ENCODE measurements at places on chromosomes 7 and 10.
A peak's percentile ranks its signal among the peaks of the same experiment; 100 is the strongest.

DNA sequence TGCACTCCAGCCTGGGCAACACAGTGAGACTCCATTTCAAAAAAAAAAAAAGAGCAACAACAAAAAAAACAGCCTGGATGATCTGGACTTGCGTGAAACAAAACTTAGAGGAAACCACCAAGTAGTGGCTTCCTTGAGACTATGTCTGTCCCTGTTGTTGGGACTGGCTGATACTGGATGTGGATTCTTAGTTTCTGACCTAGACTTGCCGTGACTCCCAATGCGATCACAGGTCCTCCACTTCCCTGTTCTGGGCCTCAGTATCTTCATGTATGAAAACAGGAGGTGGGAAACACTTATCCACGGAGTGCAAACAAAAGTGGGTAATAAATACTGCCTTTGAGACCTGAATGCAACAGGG, 125.7 kb downstream of the PRPF18 start:
- DNase-seq: no peak

- peak; percentile 55 for DNase-seq
Observed at GRCh38 chr10:88389456-88389855, 193.7 kb downstream of the RNLS start.

DNA sequence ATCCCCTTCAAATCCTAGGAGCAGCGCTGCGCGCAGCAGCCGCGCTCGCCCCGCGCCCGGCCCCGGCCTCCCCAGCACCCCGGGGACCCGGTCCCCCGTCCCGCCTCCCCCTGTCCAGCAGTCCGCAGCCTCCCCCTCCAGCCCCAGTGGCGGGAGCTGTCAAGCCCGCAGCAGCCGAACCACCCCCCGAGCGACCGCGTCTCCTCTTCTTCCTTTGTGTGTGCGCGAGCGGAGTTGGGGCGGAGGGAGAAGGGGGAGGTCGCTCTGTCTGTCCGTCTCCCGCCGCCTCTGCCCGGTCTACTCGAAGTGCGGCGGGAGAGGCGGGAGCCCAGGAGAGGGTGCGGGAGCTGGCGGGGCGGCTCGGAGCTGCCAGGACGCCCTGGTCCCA, 375 bp upstream of the CHN2 start:
- DNase-seq: no peak

DNA sequence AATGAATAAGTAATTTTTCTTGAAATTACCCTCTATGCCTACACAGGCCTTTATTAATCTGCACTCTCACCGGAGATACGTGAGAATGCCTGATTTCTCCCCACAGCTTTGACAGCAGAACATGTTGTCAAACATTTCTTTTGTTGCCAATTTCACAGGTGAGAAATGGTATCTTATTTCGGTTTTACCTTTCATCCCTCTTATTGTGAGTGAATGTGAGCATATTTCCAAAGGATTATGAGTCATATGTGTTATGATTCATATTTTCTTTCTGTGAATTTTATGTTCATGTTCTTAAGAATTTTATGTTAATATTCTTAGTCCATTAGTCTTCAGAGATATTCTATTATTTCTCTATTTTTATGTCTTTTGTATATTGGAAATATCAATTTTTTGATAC, 965.1 kb downstream of the CCSER2 start:
- no peak for DNase-seq

DNA sequence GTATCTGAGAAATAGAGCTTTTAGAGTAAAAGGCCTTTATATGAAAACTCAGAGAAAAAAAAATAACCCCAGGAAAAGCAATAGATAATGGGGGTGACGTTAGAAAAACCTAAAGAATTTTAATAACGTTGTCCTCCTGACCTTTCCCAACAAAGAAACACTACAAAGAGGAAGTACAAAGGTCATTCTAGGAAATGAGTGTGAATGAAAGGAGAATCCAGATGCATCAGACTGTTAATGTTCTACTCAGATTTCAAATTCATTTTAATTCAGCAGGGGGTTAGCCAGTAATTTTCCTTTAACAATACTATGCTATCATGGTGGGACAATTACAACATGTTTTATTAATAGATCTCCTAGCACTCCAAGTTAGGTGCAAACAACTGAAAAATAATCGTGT, 73.8 kb upstream of the CDK1 start:
- no peak for DNase-seq

- no peak for DNase-seq
Observed at GRCh38 chr10:96468845-96469244, 44.9 kb downstream of the TLL2 start.

- DNase-seq: peak; percentile 79
Observed at GRCh38 chr7:48299580-48300169, 128.4 kb downstream of the ABCA13 start.

GRCh38 chr10:74419491-74419951, 268.5 kb downstream of the ADK start:
- DNase-seq: no peak

DNA sequence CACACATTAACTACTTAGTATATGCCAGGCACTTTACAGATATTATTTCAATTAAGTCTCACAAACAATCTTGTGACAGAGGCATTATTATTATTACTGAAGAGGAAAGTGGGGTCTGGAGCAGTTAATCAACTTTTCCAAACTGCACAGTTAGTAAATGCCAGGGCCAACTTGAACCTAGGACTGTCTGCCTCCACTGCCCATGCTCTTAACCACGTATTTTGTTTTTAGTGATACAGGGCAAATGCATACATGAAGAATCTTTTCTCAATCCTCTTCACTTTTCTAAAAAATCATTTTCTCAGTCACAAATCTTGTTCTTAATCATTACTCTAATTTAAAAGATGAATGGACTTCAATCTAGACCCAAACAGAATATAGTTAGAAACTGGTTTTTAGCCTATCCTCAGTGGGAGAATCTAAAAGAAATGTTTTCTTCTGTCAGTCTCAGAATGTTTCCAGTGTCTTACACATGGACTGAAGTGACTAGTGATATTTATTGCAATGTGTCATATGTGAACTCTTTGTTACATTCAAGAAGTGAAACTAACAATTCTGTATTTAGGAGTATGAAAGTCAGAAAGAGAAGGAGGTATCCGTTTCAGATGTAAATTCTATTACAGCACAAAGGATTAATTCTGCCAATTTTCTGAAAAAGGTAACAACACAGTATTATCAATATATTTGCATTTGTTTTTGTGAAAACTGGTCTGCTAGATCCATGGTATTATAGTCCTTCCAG, 55.5 kb upstream of the CCNJ start:
- DNase-seq: no peak

DNA sequence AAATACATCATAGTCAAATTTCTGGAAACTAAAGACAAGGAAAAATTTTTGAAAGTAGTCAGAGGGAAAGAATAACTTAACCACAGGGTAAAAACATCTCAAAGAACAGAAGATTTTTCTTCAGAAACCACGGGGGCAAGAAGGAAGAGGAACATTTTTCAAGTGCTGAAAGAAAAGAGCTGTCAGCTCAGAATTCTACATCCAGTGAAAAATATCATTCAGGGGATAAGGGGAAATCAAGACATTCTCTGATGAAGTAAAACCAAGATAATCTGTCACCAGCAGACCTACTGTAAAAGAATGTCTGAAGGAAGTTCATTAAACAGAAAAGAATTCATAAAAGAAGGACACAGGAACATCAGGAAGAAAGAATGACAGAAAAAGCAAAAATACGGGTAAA, 111.2 kb upstream of the TMEM72 start:
- no peak for DNase-seq

DNA sequence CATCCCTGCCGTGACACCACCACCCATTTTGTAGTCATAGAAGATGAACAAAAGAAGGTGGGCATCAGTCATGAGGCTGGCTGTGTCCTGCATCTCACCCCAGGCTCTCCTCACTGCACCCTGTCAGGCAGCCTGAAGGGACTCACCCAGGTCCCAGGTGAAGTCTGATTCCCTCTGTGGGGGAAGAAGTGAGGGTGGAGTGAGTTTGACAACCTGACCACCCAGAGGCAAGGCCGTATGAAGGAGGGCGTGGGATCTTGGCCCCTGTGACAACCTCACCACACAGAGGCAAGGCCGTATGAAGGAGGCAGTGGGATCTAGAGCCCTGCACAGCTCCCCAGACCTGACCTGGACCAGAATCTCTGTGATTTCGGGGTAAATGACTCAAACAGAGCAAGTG, 152.5 kb downstream of the DIP2C start:
- DNase-seq: no peak

- peak; percentile 46 for DNase-seq
Observed at GRCh38 chr7:92461027-92462003, 14.0 kb downstream of the GATAD1 start.

GRCh38 chr10:67816719-67817118, 21.3 kb downstream of the DNAJC12 start:
- no peak for DNase-seq

DNA sequence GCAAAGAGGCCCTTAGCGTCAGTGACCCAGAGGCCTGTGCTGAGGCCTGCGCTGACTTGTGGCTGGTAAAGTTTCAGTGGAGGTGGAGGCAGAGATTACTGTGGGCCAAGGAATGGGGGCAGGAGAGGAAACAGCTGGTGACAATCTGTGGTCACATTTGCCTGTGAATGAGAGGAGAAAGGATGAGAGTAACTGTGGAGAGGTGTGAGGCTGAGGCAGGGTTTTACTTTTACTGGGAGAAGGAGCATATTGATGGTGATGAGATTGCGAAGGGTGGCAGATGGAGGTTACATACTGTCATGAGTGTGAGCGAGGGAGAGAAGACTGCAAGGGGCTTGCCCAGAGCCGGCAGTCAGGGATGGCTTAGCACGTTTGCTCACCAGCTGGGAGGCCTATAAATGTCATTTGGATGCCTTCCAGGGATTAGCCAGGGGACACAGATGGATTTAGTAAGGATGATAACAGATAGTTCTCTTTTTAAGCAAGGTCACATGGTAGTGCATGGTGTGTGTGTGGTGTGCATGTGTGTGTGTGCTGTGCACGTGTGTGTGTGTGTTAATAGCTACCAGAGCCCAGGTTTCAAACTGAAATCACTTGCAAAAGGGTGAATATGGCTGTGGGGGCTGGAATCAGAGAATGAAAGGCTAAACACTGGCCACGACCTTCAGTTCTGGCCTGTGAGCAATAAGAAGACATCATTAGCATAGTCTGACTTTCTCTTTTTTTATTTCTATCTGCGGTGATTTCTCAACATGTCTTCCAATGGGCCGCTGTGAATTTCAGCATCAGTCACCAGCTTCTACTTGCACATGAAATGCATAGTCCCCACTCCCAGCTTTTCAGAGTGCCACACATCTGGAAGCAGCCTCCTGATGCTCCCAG, 291.5 kb upstream of the ZNF32 start:
- DNase-seq: no peak

DNA sequence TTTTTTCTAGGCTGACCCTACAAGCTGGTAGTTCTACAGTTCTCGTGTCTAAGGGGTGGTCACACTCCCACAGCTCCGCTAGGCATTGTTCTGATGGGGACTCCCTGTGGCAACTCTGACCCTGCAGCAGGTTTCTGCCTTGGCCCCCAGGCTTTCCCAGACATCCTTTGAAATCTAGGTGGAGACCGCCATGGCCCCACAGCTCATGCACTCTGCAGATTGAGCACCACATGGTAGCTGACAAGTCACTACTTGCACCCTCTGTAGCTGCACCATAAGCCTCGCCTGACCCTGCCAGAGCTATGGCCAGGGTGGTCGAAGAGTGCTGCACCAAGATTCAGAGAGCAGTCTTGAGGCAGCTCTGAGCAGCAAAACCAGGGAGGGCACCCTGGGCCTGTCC, 275.6 kb downstream of the LHFPL3 start:
- no peak for DNase-seq

GRCh38 chr10:121324678-121325213, 273.5 kb downstream of the FGFR2 start:
- no peak for DNase-seq

GRCh38 chr7:151453326-151453791, 13.4 kb upstream of the CRYGN start:
- no peak for DNase-seq

- no peak for DNase-seq
Observed at GRCh38 chr10:58473976-58474375, 38.7 kb upstream of the BICC1 start.

GRCh38 chr7:141722529-141722928, 14.4 kb downstream of the WEE2 start:
- no peak for DNase-seq

- no peak for DNase-seq
Observed at GRCh38 chr10:91299999-91300575, 79.6 kb downstream of the PCGF5 start.

DNA sequence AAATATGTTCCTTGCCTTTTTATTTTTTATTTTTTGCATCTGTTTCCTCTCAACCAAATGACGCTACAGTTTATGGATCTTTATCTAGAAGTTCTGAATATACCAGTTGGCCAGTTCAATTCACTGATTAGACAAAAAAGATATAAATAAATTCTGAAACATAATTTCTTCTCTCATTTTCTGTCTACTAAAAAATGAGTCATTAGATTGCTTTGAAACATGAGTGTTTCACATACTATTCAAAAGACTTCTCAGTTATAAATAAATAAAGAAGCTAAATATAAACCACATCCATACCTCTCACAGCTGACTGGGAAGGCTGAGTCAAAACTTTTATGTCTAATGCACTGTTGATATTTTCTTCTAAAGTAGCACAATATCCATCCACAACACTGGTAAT, 97.6 kb upstream of the GPR22 start:
- DNase-seq: no peak

DNA sequence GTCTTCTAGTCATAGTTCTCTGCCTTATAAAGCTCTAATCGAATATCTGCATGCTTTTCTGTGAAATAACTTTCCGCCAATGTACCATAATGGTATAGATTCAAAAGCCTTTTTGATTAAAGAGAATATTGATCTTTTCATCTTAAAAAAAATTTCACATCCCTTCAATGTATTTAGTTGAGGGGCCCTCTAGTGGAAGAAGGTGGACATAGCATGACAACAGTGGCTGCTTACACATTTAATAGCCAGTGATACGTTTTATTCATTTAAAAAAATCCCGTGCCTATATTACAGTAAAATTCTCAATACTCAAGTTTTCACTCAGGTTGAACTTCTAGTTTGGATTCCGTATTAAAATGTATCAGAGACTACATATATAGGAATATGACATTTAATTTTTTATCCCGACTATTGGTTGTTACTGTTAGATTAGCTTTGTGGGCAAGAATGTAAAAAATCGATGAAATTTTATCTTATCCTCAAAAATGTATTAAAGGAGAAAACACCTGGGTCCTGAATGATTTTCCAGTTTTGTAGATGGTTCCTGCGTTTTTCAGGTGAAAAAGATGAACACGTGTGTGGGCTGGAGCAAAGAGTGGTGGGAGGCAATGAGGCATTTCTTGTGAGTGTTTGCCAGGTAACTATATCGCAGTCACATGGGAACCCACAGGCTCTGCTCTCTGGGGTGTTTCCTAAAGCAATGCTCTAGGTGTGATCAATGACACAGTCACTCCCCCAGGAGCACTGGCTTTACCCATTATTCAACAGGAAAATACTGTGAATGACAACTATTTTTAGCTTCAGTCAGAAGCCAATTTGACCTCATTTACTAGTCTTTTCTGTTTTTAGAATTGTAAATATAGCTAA, 24.1 kb upstream of the PNLIP start:
- peak; percentile 34 for DNase-seq

GRCh38 chr10:43644252-43644651, 4.4 kb downstream of the ZNF32 start:
- DNase-seq: no peak

- no peak for DNase-seq
Observed at GRCh38 chr7:77862691-77863090, 64.1 kb downstream of the PHTF2 start.
